CD8-positive, alpha-beta memory T cell (primary cell): ENCODE measurements at places on chromosomes 7 and 10. TPM values are rescaled to one million over a fixed set of nuclear protein-coding genes. Genes with fewer than 3 reads are reported as not detected.

DNA sequence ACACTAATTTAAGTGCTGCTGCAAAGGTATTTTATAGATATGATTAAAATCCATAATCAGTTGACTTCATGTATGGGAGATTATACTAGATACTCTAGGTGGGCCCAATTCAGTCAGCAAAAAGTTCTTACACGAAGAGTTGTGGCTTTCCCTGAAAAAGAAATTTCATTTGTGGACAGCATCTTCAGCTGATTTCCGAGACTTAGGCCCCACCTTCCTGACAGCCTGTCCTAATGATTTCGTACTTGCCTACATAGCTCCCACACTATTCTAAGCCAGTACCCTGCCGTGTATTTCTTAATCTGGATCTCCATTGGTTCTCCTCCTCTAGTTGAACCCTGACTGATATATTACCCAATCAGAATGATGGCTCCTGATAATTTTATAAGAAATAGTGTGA is 297.9 kb downstream of the EXOC4 start:
- no peak for DNase-seq

DNA sequence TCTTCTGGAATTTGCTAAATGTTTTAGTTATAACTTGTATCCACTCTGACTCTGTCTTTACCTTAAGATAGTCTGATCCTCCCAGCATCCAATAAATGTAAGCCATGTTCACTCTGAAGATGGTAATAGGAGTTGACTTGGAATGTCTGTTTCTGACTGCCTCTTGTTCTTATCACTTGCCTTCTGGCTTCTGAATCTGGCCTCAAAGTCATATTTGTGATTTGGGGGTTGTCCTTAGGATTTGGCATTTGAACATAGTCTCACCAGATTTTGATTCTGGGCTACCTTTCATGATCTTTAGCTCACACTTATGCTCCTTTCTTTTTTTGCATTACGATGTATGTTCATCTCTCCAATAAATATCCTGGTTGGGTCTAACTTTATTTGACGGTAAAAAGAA is 247.0 kb downstream of the SH2D4B start:
- no peak for DNase-seq

- no peak for DNase-seq
Measured at GRCh38 chr7:156746891-156747290, 106.3 kb downstream of the RNF32 start.

- no peak for DNase-seq
Measured at GRCh38 chr7:98423043-98423442, 22.2 kb upstream of the BAIAP2L1 start.

DNA sequence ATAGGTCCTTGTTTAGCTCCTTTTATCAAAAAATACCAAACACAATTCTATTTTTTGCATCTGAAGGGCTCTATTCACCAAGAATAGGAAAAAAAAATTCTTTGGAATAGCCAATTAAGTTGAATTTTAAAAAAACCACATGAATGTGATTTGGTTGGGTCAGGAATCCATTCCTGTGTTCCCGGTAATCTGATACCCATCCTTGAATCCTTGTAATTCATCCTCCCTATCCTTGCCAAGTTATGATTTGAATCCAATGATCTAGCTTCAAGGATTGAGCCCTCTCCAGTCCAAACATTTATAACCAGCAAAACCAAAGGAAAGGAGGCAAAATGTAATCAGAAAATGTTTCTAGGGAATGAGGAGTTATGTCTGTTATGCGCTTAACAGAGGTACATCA is 86.6 kb downstream of the CFAP58 start:
- DNase-seq = no peak

PTER gene
- 24.1 TPM for total RNA-seq

RADIL gene
- 0.04 TPM for total RNA-seq
